ENCODE measurements at places on chromosomes 7 and 10. TPM values are rescaled to one million over a fixed set of nuclear protein-coding genes. Genes with fewer than 3 reads are reported as not detected.

- H3K36me3 ChIP-seq = no peaks in the 10 kb centered on the region
- peak overlapping the region; percentile 59 for H3K27ac ChIP-seq
- no peak for DNase-seq
- no peak overlapping the region for H3K4me3 ChIP-seq
- H3K27me3 ChIP-seq = no peaks in the 10 kb centered on the region
- H3K4me1 ChIP-seq = peaks cover 40% of the 10 kb centered on the region
These were observed 109.3 kb downstream of the GRK5 start for GRCh38 chr10:119316729-119317097.

- no peak for DNase-seq
- no peak overlapping the region for H3K4me3 ChIP-seq
- no peak overlapping the region for H3K27ac ChIP-seq
- H3K4me1 ChIP-seq = no peaks in the 10 kb centered on the region
- no peaks in the 10 kb centered on the region for H3K27me3 ChIP-seq
These were observed 156.7 kb upstream of the TCF7L2 start for GRCh38 chr10:112793202-112793921.

DNA sequence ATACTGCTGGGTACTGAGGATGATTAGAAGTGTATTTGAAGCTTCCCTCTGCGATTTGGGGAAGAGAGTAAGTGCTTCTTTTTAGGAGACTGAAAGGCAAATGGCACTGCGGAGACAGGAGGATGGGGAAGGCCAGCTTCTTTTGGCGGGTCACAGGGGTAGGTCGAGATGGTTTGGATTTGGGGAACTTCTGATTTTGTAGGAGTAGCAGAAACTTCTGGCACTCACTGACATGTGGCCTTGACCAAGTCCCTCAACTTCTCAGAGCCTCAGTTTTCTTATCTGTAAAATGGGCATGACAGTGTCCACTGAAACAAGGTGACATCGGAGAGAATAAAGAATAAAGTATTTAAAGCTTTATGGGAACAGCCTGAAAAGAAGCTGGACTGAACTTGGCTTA lies 59.8 kb upstream of the WDR11 start:
- H3K4me1 ChIP-seq = no peaks in the 10 kb centered on the region
- H3K27me3 ChIP-seq = no peaks in the 10 kb centered on the region
- no peaks in the 10 kb centered on the region for H3K36me3 ChIP-seq

GRCh38 chr7:142603870-142604448 lies 145.3 kb upstream of the PRSS1 start:
- H3K4me1 ChIP-seq = peaks cover 6% of the 10 kb centered on the region
- peaks cover 17% of the 10 kb centered on the region for H3K27me3 ChIP-seq
- H3K36me3 ChIP-seq = no peaks in the 10 kb centered on the region
- DNase-seq = no peak
- no peak overlapping the region for H3K27ac ChIP-seq

DNA sequence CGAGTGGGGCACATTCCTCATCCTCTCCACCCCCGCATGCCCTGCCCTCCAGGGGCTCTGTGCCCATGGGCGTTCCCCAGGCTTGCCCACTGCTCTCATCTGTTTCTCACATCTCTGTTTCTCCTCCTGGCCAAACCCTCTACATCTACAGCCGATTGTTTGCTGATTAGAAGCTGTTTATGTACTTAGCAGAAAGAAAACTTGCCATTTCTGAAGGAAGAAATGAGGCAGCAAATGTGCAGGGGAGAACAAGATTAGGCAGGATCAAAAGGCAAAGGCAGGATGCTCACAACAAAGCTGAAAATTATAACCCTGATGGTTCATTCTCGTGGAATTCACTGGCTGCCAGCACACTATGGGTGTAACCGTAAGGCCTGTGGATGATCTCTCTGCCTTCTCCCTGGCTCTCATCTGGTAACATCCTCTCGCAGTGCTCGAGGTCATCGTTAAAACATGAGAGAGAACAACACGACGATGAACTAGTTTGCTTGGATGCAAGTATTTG lies 111.6 kb upstream of the KLF14 start:
- H3K4me3 ChIP-seq = no peak overlapping the region
- DNase-seq = no peak
- peaks cover 7% of the 10 kb centered on the region for H3K4me1 ChIP-seq

DNA sequence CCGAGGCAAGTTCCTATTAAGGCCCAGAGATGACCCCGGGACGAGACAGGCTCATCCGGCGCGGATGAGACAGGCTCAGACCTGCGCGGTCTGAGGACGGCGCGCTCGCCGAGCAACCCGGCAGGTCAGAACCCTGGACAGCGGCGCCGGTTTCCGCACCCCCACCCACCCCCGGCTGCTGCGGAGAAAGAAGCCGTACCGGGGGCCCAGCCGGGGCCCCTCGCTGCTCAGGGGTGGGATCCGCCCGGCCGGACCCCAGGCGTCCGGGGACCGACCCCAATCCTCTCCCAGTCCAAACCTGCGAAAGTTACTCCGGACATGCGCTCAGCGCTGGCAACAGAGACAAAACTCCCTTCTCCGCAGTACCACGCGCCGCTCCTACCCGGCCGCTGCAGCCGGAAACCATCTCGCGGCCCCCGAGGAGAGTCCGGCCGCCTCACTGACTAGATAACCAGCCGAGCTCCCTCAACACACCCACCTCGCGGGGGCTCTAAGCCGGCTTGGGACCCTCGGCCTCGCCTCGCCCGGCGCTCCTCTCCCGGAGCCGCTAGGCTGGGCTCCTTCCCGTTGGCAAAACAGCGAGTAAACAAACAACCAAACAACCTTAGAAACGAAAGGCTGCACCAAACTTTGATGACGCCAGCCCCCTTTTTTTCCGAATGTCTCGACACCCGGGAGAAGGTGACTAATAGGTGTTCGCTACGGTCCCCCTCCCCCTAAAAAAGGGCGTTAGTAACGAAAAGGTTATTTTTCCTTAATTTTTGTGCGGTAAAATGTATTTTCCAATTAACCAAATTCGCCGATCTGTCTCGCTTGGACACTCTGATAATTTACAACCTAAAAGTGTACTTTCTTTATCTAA lies 2.3 kb upstream of the DRGX start:
- H3K27ac ChIP-seq = no peak overlapping the region
- H3K36me3 ChIP-seq = no peaks in the 10 kb centered on the region
- DNase-seq = peak; percentile 86

GRCh38 chr7:75658369-75658768 lies 80.4 kb downstream of the HIP1 start:
- H3K4me1 ChIP-seq = peaks cover 3% of the 10 kb centered on the region
- H3K36me3 ChIP-seq = no peaks in the 10 kb centered on the region
- H3K27ac ChIP-seq = peak overlapping the region; percentile 66
- no peak overlapping the region for H3K4me3 ChIP-seq

- H3K36me3 ChIP-seq = no peaks in the 10 kb centered on the region
- no peak overlapping the region for H3K27ac ChIP-seq
- H3K4me1 ChIP-seq = no peaks in the 10 kb centered on the region
- DNase-seq = no peak
- no peak overlapping the region for H3K4me3 ChIP-seq
These were observed 362.0 kb upstream of the NFE2L3 start for GRCh38 chr7:25789701-25790640.

GRCh38 chr7:78594156-78594555 lies 795.6 kb downstream of the PHTF2 start:
- no peak for DNase-seq
- no peak overlapping the region for H3K27ac ChIP-seq
- no peak overlapping the region for H3K4me3 ChIP-seq
- H3K36me3 ChIP-seq = no peaks in the 10 kb centered on the region
- no peaks in the 10 kb centered on the region for H3K27me3 ChIP-seq
- no peaks in the 10 kb centered on the region for H3K4me1 ChIP-seq

GRCh38 chr7:5679813-5680473 lies 101.5 kb downstream of the RNF216 start:
- H3K4me1 ChIP-seq = peaks cover 71% of the 10 kb centered on the region
- no peaks in the 10 kb centered on the region for H3K27me3 ChIP-seq
- no peak overlapping the region for H3K4me3 ChIP-seq
- DNase-seq = peak; percentile 89
- H3K36me3 ChIP-seq = peaks cover 8% of the 10 kb centered on the region

DNA sequence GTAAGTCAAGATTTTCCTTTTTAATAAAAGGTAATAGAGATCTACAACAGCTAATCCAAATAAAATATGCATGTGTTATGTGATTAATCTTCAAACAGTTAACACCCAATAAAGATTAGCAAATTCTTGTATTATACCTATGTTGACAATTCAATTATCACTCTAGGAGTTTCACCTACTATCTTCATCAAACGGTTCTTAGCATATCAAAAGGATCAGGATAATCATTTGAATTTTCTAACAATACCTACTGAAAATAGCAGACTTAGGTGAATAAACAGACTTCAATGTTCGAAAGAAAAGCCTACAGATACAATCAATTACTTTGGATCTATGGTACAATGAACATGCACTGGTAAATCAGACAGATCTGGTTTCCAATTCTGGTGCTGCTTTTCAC lies 268.3 kb downstream of the CACNA2D1 start:
- DNase-seq = no peak
- H3K4me1 ChIP-seq = no peaks in the 10 kb centered on the region
- no peaks in the 10 kb centered on the region for H3K27me3 ChIP-seq
- H3K4me3 ChIP-seq = no peak overlapping the region
- H3K36me3 ChIP-seq = no peaks in the 10 kb centered on the region

DNA sequence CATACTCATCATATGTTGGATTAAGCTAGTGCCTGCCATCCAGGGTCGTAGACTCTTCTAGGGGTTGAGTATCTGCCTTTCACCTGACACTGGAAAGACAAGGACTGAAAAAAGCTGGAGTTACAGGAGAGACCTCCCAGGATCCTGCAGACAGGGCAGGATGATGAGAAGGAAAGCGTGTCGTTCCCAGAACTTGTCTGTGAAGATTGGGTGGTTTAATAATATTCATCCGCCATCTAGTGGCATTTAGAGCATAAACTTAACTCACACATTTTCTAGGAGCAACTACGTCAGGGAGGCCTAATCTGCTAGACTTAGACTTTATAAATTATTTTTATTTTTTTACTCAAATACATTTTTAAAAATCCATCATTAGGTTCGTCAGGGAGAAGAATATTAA lies 59.6 kb downstream of the ADRB1 start:
- H3K4me3 ChIP-seq = no peak overlapping the region
- no peaks in the 10 kb centered on the region for H3K36me3 ChIP-seq
- H3K27me3 ChIP-seq = no peaks in the 10 kb centered on the region
- peaks cover 12% of the 10 kb centered on the region for H3K4me1 ChIP-seq
- no peak for DNase-seq

DNA sequence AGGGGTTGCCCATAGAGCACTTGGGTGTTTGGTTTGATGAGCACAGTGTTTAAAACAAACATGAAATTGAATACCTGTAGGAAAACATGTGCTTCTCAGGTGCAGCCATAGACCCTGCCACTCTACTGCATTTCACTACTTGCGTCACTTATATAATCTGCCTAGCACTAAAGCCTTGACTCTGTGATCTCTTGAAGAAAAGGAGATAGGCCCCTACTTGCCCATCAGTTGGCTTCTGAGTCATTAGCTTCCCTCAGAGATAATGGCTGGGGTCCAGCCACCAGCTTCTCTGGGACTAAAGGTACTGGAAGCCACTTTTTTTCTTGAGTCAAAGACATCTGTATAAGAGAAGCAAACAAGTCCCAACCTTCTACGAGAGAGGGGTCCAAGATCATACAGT lies 45.9 kb upstream of the BTRC start:
- peaks cover 4% of the 10 kb centered on the region for H3K4me1 ChIP-seq
- no peak overlapping the region for H3K27ac ChIP-seq
- no peak overlapping the region for H3K4me3 ChIP-seq

DNA sequence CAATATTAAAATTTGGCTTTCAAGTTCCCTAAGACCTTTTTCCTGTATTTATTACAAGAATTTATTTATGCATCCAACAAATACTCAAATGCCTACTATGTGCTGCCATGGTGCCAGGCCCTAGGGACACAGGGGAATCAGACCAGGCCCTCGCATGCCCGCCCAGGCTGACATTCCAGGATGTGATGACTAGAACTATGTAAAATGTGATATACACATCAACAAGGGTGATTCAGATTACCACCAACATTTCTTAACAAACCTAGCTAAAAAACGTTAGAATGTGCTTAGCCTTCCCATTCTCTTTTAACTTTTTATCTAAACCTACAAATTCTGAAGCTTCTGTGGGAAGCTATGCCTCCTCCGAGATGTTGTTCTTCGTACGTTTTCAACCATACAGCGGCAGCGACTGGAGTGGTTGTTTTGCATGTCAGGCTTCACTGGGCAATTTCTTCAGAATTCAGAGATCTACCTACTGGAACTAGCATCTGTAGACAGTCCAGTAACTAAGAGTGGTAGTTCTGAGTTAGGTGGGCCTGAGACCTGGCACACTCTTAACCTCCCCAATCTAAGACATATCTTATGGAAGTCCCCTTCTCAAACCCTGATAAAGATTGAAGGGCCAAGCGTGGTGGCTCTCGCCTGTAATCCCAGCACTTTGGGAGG lies 22.1 kb downstream of the GNA12 start:
- H3K4me3 ChIP-seq = no peak overlapping the region
- H3K36me3 ChIP-seq = no peaks in the 10 kb centered on the region
- H3K27me3 ChIP-seq = no peaks in the 10 kb centered on the region

DNA sequence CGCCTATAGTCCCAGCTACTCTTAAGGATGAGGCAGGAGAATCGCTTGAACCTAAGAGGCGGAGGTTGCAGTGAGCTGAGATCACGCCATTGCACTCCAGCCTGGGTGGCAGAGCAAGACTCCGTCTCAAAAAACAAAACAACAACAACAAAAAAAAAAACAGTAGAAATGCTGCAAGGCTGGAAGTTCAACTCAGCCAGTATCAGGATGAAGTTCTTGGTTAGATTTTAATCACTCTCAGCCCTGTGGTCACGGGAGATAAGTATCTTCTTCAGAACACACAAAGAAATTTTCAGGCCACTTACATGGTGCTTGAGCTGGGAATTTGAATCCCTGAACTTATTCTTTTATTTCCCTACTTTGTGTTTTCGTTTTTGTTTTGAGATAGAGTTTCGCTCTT lies 120.4 kb downstream of the MARCHF5 start:
- H3K4me1 ChIP-seq = no peaks in the 10 kb centered on the region
- no peak overlapping the region for H3K4me3 ChIP-seq
- no peak for DNase-seq
- H3K36me3 ChIP-seq = no peaks in the 10 kb centered on the region
- H3K27me3 ChIP-seq = no peaks in the 10 kb centered on the region
- H3K27ac ChIP-seq = no peak overlapping the region

DNA sequence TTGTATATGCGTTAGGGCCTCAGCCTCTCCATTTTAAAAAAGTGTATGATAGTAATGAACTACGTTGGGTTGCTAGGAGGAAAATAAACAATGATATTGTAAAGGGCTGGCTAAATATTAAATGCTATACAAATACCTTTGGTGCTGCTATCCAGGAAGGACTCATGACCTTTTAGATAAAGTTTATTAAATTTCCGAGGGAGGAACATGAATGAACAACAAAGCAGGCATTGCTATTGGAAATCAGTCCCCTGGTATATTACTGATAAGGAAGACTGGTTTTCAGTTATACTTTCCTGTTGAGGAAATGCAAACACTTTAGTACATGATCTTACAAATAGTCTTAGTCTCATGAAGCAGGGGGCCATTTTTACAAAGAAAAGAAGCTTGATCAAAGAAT lies 17.2 kb upstream of the AGR2 start:
- no peaks in the 10 kb centered on the region for H3K36me3 ChIP-seq
- no peaks in the 10 kb centered on the region for H3K27me3 ChIP-seq
- no peak overlapping the region for H3K27ac ChIP-seq
- H3K4me1 ChIP-seq = no peaks in the 10 kb centered on the region
- no peak for DNase-seq

GRCh38 chr10:34037499-34037898 lies 703.0 kb upstream of the NRP1 start:
- no peaks in the 10 kb centered on the region for H3K27me3 ChIP-seq
- no peak for DNase-seq
- H3K36me3 ChIP-seq = no peaks in the 10 kb centered on the region

The IGFBP1 gene
- total RNA-seq = not detected

The CRHR2 gene
- total RNA-seq = not detected

The FAM237B gene
- not detected for total RNA-seq

The APBB1IP gene
- 136 TPM for total RNA-seq

The NPTX2 gene
- total RNA-seq = 64.6 TPM

The SOSTDC1 gene
- not detected for total RNA-seq

The BRAT1 gene
- 27.7 TPM for total RNA-seq
